Activated naive CD8-positive, alpha-beta T cell treated with anti-CD3 and anti-CD28 coated beads, Interleukin-2, amount 50 U/mL, for 24 hours (primary cell): ENCODE measurements at places on chromosomes 5 and 9.

DNA sequence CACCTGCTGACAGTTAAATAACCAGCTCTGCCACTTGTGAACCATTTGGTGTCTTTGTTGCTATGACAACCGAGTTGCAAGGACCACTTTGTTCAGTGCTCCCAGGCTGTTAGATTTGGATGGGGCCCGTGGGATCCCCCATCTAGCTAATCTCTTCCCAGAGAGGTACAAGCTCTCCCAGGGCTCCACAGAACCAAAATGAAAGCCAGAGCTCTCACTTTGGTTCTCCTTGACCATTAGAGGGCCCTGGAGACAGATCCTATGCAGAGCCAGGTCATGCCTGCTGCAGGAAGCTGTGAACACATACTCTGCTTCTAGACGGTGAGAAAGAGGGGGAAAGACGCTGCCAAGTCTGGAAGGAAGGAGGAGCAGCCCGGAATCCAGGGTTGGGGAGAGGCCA lies 224.6 kb downstream of the GABBR2 start:
- no peak for DNase-seq

DNA sequence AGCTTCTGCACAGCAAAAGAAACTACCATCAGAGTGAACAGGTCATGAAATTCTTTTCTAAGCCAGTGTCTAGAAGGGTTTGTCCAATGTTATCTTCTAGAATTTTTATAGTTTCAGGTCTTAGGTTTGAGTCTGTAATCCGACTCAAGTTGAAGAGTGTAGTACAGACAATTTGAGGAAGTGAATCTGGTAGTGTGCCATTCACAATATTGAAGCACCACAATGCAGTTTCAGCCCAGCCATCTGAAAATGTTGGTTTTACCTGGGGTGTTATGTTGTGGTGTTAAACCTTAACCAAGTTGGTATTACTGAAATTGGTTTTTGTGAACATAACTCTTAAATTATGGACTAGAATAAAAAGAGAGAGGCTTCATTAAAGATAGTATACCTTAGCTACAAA lies 77.2 kb downstream of the ADAMTS16 start:
- DNase-seq = no peak

GRCh38 chr5:171175746-171176145 lies 133.3 kb upstream of the TLX3 start:
- DNase-seq = no peak

- DNase-seq = no peak
Measured at GRCh38 chr9:91245431-91246313, 116.0 kb downstream of the AUH start.

DNA sequence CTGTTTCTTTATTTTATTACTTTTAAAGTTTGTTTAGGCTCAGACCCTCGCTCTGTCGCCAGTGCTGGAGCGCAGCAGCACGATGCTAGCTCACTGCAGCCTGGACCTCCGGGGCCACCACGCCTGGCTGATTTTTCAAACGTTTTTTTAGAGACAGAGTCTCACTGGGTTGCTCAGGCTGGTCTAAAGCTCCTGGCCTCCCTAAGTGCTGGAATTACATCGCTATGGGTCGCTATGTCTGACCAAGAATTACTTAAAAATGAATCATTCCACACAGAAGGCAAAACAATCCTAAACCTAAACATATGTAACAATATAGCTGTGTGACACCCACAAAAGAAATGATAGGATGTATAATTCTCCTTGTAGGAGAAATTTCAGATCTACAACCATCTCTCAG lies 86.9 kb upstream of the SIMC1 start:
- no peak for DNase-seq
